ENCODE measurements at places on chromosomes 12 and 14.

GRCh38 chr14:68208626-68209317 lies 389.2 kb downstream of the RAD51B start:
- DNase-seq, result no peak

DNA sequence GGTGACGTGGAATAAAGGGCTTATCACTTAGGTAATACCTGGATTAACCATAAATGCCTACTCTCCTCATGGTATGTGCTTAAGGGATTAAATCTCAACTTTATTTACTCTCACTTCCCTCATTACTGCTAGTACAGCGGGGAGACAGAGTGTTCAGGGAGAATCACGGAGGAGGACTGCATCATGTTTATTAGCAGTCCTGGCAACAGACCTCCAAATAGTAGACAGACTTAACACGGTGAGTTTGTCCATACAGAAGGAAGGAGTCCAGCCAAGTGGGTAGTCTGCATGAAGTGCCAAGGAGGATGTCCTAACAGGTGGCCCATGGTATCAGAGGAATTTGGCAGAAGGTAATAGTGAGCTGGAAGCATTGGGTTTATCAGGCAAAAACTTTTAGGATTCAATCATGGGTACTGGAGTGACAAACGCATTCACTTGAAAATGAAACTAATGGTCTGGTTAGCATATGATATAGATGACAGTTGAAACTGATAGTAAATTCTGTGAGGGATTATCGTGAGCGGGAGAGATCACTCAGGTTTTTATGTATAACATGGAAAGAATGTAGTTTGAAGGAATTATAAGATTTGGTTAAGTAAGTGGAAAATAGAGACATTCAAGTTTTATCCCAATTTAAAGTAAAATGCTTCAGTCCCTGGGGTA lies 471.8 kb downstream of the TMEM117 start:
- no peak for DNase-seq

- peak; percentile 23 for DNase-seq
Measured at GRCh38 chr14:69610874-69611171, 573 bp upstream of the SUSD6 start.

- DNase-seq, result no peak
Measured at GRCh38 chr14:73325063-73325462, 87.8 kb downstream of the PAPLN start.

- DNase-seq, result no peak
Measured at GRCh38 chr12:14714437-14714836, 18.0 kb upstream of the GUCY2C start.

- DNase-seq, result no peak
Measured at GRCh38 chr14:25846246-25846645, 751.6 kb downstream of the NOVA1 start.

DNA sequence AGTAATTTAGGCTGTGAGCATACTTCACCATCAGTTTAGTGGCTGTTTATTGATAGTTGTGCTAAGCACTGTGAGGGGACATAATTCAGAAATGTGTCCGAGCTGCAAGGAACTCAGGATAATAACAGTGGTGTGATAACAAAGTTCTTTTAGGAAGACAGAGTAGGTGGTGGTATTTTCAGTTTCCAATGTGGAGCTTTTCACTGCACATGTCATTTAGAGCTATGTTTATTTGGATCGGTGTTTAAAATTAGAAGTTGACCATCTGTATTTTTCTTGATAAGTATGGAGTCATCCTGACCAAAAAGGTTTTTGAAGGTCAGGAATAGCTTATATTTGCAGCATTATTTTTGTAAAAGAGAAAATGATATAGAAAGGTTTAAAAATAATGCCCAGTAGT lies 443.5 kb downstream of the TMTC2 start:
- DNase-seq, result no peak

DNA sequence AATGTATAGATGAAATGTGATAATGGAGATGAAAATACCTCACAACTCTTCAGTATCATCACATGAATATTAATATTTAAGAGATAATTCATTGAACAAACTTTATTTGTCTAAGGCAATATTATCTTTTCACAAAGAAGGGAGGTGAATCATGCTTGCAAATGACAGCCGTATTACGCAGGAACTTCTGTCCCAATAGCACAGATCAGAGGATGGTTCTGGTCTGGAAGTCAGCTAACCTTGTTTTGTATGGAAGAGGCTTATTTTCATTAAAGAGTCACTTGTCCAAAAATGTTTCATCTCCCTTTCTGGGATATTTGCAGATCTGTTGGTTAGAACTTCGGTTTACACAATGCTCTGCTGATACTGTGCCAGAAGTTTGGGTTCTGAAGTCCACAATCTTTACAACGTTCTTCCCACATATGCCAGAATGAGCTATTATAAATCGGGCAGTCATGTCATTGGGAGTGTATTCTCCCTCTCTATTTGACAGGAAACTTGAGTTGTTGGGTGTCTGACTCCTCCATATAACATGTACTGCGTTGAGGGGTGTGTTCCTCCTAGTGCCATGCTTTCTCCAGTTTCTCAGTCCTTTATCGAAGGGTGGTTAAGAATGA lies 29.8 kb downstream of the YY1 start:
- DNase-seq, result no peak

DNA sequence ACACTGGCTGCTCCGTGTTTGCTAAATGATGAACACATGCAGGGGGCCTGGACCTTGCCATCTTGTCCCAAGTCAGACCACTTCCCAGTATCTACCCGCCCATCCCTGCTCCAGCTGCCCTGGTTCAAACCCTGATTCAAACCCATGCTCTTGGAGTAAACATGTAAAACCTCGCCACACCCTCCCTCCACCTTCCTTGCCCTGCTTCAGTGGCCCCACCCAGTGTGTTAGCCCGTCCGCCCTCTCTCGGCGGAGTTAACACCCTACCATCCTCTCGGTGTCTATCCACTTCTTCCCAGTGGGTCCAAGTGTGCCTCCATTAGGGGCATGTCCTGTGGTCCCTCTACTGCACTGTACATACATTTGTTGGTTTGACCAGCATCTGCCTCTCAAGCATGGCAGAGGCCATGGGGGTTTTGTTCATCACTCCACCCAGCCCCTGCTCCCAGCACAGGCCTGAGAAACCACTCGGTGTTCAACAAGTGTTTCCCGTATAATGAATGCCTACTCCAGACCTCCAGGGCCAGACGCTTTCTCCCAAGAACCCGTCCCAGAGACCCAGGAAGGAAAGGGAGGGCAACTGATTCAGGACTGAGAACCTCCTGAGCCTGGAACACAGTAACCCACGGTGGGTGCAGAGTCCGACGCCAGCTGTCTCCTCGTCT lies 37.1 kb downstream of the P2RX4 start:
- no peak for DNase-seq

GRCh38 chr12:54369597-54370131 lies 5.4 kb upstream of the GPR84 start:
- DNase-seq, result no peak

- DNase-seq, result peak; percentile 68
Measured at GRCh38 chr14:38108681-38109080, 99.0 kb upstream of the SSTR1 start.

DNA sequence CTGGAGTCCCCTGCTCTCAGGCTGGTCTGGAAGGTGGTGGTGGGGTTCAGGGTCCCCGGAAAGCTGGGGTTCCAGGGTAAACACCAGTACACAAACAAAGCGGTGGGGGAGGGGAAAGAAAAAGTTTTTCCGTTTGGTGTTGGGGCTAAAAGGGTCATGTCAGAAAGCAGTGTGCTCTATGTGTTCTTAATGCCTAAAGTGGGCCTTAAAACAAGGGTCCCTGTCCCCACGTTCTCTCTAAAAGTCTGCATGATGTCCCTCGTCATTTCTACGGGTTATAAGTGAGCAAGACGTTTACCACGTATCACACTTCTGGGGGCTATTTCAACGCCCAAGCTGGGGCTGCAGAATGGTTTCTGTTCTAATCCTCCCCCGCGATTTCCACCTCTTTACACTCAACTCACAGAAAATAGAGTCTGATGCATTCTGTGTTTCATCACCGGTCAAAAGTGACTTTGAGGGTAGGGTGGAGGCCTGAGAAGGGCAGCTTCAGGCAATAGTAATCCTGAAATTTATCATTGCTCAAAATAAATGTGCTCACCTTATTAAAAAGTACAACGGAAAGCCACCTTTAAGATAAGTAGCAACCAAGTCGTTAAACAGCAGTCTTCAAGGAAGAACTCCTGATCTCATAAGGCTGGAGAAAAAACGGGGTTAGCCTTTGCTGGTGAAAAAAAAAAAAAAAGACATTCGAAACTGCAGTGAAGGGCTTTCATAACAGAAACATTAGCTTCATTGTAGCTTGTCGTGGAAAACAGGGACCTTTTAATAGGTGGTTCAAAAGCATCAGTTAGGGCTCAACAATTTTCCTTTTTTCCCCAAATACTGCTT lies 63.9 kb upstream of the PTGR2 start:
- DNase-seq, result peak; percentile 32

DNA sequence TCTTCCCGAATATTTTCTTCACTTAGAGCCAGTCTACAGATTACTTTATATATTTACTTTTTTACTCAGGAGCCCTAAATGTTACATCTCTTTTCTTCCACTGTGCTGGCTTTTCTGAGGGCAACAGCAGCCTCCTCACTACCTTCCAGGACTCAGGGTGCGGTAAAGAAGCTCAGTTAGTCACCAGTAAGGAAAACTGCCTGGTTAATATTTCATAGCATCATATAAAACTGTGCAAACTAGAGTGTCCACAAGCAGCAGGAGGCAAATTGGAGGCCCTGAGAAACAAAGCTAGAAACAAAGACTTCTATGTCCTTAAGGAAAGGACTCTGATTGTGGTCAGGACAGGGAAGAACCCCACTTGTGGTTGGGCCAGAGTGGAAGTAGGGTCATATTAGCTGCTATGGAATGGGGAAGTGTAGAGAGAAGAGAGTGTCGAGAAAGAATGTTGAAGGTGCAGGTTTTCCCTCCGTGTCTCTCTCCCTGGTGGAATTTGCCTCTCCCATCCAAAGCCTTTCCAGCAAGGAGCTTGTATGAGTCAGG lies 220.1 kb downstream of the SLC15A4 start:
- DNase-seq, result no peak

DNA sequence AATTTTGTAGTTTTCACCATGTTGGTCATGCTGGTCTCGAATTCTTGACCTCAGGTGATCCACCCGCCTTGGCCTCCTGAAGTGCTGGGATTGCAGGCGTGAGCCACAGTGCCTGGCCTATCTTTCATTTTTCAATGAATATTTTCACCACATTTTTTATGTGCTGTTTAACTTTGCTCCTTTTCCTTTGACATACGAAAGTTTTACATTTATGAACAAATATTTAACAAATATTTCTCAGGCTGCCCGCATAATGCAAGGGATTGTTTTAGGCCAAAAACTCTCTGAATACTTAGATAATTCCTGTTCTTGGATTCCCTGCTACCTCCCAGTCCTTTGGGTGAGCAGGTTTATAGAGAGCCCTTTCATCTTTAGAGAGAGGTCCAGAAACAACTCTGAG lies 8.7 kb upstream of the CHST11 start:
- no peak for DNase-seq

DNA sequence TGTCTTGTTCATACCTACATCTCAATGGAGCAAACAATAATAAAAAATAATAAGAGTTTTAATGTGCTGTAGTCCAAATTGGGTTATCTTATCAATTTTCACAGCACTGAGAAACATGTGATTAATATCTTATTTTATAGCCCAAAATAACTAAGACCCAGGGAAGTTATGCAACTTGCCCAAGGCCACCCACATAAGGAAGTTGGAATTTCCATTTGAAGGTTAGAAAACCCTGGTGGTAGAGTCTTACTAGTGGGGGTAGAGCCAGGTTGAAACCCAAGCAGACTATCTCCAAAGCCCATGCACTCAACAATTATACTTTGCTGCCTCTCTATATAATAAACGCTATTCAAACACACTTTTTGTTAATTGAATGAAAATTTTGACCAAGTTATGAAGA lies 270.0 kb upstream of the CAND1 start:
- no peak for DNase-seq
